A549 treated with AZD2906 at 1 μM for 4 hours (cell line): ENCODE measurements at places on chromosomes 4 and X. TPM values are rescaled to one million over a fixed set of nuclear protein-coding genes. Genes with fewer than 3 reads are reported as not detected.

Gene RPL36A
- 2,465 to 3,104 TPM (median 2,471 TPM) in 5 replicates for total RNA-seq

Gene EXOSC9
- total RNA-seq, result 23.8 to 31.8 TPM (median 25.3 TPM) in 5 replicates

Gene EPHA5
- total RNA-seq, result 0.16 to 0.42 TPM (median 0.30 TPM) in 5 replicates

Gene CFAP299
- total RNA-seq, result 0.15 TPM in 1 of 5 replicates, not detected in the others
